ENCODE measurements at places on chromosomes 11 and 22.

DNA sequence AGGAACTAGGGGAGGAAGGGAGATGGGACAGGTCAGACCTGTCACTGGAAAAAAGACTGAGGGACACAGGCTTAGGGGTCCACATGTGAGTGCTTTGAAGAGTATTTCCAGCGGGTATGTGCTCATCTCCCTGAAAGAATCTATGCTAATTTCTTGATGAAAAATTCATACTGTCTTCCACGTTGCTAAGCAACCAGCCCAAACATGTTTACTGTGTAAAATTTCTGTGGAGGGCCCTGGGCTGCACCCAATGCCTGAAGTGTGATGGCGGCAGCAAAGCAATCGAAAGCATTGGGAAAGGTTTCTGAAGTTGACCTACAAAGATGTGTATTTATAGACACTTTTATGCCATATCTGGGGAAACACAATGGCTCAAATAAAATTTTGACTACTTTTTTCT is 7.4 kb downstream of the SYT13 start:
- no peak for DNase-seq

- DNase-seq: no peak
These were observed 2.3 kb downstream of the ATM start for GRCh38 chr11:108224911-108225786.

DNA sequence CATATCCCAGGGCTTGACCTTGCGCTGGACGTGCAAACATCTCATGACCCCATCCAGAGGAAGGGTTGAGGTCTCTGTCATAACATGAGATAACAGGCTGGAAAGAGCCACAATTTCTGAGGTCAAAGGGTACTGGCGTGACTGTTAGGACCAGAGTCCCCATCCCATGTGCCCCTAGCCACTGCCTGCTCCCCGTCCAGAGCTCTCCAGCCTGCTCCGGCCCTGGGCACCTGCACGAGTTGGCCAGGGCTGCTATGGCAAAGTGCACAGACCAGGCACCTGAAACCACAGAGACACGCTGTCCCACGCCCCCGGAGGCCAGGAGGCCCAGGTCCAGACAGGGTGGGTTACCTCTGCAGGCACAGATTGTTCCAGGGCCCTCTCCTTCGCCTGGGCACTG is 58.9 kb downstream of the SHANK2 start:
- no peak for DNase-seq

DNA sequence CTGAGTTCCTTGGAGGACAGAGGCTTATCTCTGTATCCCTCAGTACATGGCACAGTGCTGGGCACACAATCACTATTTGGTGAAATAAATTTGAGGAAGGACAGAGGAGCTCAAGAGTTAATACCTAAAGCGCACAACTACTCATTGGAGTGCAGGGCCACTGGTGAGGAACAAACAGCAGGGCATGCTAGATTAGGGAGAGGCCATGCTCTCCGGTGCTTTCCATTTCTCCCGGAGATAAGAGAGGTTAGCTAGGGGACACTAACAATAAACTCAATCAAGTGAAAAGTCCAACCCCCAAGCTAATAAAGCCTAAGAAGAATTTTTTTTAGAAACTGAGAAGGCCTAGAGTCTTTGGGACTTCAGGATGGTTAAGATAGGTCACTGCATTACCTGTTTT is 29.1 kb downstream of the NFRKB start:
- DNase-seq: no peak

DNA sequence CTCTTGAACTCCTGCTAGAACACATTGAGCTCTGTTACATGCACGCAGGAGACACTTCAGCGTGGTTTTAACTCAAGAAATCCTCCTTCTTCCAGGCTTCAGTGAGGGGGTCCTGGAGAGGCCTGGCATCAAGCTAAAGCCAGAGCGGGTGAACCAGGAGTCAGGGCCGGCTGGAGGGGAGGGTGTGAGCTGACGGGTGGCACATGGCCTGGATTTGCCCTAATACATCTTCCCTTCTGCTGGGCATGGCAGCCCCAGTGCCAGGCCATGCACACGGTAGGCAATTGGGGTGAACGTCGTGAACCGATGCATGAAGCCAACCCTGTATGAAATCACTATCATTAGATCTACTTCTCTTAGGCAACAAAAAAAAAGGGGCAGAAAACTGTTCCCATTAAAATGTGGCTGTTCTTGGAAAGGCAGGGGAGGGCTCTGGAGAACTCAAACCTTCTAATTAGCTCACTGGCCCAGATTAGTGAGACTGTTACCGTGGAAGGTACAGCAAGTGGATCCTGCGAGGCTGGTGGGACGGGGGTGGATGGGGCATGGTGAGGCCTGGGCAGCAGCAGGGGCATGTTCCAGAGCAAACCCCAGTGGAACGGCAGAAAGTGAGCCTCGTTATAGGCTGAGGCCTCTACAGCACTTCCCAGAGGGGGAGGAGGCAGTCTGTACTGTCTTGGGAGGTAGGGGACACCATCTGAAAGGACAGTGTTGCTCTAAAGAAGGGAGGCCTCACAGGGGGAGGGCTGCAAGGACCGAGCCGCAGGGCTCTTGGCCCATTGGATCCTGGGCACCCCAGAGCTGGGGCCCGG is 10.6 kb downstream of the IFT27 start:
- no peak for DNase-seq

DNA sequence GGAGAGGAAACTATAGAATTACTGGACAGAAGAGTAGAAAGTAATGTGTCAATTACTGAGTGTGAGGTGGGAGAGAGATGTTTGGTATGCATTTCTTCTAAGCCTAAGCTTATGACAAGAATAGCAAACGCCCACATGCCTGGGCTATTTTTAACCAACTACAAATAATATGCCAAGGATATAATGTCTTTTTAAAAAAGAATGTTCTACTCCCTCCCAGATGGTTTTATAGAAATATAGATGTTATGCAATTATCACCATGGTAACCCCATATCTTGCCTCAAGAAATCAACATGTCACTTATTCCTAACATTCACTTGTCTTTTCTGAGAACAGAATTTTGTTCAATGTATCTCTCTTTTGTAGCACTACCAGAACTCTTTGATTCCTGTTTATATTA is 996.7 kb upstream of the CHORDC1 start:
- no peak for DNase-seq

All from G401 (cell line).